ENCODE measurements at places on chromosomes 5 and 9.
A peak's percentile ranks its signal among the peaks of the same experiment; 100 is the strongest.

DNA sequence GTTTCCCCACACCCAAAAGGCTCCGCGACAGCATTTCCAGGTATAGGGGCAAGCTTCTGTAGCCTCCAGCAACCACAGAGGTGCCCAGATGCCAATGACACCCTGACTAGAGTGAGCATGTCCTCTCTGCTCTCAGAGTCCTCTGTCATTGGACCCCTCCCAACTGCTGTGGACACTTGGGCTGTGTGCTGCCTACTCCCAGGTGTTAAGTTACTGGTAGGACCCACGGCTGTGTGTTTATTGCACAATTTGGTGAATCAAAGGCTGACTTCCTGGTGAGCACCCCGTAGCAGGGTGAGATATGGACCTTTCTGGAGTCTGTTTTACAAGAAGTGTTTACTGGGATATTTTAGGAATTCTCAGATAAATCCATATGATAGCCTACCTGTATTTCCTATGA, 36.0 kb downstream of the SH3GL2 start:
- no peak for ATAC-seq

- no peak for ATAC-seq
These were observed 7.8 kb downstream of the FOXI1 start for GRCh38 chr5:170113522-170113900.

DNA sequence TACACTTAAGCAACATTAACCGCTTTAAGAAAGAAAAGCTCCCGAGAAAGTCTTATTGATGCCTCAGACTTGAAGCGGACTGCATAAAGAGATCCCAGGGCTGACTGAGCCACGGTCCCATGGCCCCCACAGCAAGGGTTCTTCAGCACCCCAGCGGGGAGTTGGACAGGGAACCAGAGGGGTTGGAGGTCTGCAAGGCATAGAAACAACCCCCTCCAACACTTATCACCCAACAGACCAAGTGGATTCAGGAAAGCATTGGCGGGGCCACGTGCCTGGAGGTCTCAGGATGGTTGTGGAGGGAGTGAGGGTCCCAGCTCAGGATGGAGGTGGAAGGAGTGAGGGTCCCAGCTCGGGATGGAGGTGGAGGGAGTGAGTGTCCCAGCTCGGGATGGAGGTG, 143.7 kb upstream of the IRX2 start:
- ATAC-seq: no peak

- ATAC-seq: no peak
These were observed 66.1 kb upstream of the ADRA1B start for GRCh38 chr5:159850160-159850559.

DNA sequence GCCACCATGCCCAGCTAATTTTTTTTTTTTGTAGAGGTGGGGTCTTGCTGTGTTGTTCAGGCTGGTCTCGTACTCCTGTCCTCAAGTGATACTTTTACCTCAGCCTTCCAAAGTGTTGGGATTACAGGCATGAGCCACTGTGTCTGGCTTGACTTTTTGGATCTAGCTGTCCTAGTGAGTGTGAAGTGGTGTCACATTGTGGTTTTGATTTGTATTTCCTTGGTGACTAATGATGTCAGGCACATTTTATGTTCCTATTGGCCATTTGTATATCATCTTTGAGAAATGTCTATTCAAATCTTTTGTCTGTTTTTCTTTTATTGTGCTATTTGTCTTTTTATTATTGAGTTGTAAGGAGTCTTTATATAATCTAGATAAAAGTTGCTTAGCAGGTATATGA, 53.5 kb upstream of the MCCC2 start:
- ATAC-seq: peak; percentile 70

Measured in activated CD4-positive, CD25-positive, alpha-beta regulatory T cell treated with anti-CD3 and anti-CD28 coated beads, Interleukin-2, amount 50 U/mL, for 24 hours (primary cell).